ENCODE measurements at places on chromosomes 6 and 20.

- no peak for DNase-seq
- no peaks in the 10 kb centered on the region for H3K36me3 ChIP-seq
- no peak overlapping the region for H3K27ac ChIP-seq
- H3K4me3 ChIP-seq = no peak overlapping the region
Observed at GRCh38 chr6:15036690-15037245, 209.1 kb upstream of the JARID2 start.

DNA sequence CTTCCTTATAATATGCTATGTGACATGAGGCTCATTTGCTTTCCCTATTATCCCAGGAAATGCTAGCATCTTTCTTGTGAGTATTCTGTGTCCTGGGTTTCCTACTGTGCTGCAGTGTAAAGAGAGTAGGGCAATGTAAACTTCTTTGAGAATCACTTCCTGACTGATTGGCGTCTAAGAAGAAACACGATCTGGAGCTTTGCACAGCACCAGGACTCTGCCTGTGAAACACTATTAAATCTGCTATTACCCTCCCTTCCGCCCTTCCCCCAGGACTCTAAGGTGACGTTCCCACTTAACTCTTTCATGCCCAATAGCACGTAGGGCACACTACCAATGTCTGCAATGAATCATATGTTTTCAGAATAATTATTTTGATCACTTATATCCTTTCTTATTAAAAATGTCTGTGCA lies 607.3 kb upstream of the CITED2 start:
- no peak overlapping the region for H3K4me3 ChIP-seq
- H3K27ac ChIP-seq = no peak overlapping the region
- DNase-seq = no peak

DNA sequence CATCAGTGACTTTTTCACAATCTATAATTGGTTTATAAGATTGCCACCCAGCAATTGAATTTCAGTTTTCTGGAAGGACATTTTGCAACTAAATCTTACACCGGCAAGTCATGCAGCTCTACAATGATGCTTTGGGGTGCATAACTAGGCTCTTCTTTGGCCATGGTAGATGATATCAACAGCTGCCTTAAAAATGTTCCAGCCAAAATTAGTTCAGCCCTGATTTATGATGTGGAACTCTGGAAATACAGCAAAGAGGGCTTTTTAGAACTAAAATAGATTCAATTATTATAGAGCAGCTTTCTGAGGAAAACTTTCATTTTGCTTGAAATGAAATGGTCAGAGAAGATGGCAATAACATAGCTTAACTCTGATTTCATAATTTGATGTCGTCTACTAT lies 18.4 kb upstream of the MCM9 start:
- DNase-seq = no peak
- no peak overlapping the region for H3K27ac ChIP-seq
- H3K27me3 ChIP-seq = peaks cover 19% of the 10 kb centered on the region
- peaks cover 4% of the 10 kb centered on the region for H3K4me1 ChIP-seq

DNA sequence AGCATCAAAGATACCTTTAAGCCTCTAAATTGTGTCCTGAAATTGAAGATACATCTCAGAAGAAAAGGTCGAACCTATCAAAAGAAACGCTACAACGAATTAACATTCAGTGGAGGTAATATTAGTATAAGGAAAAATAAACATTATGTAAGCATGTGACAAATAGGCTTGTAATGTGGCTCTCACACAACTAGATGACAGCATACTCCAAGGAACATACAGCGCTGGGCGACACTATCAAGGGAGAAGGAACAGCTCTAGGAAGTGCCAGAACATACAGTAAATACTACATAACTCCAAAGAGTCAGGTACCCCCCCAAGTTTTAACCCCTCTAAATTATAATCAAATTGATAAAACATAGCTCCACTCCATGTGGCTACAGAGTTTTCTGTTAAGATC lies 103.5 kb downstream of the LAMP5 start:
- H3K36me3 ChIP-seq = no peaks in the 10 kb centered on the region
- DNase-seq = no peak
- H3K27ac ChIP-seq = no peak overlapping the region
- H3K4me1 ChIP-seq = no peaks in the 10 kb centered on the region
- H3K27me3 ChIP-seq = no peaks in the 10 kb centered on the region

- peak overlapping the region; percentile 13 for H3K27ac ChIP-seq
- H3K36me3 ChIP-seq = no peaks in the 10 kb centered on the region
- no peak overlapping the region for H3K4me3 ChIP-seq
- peaks cover 33% of the 10 kb centered on the region for H3K4me1 ChIP-seq
- no peak for DNase-seq
- peaks cover 30% of the 10 kb centered on the region for H3K27me3 ChIP-seq
Observed at GRCh38 chr6:87908978-87909811, 138.4 kb upstream of the SPACA1 start.

- peaks cover 27% of the 10 kb centered on the region for H3K36me3 ChIP-seq
- no peak for DNase-seq
- H3K4me3 ChIP-seq = no peak overlapping the region
- H3K27ac ChIP-seq = no peak overlapping the region
Observed at GRCh38 chr6:12152023-12152970, 137.9 kb upstream of the EDN1 start.

GRCh38 chr6:36650848-36651478 lies 27.6 kb upstream of the CDKN1A start:
- no peaks in the 10 kb centered on the region for H3K36me3 ChIP-seq
- no peak for DNase-seq
- no peak overlapping the region for H3K27ac ChIP-seq

DNA sequence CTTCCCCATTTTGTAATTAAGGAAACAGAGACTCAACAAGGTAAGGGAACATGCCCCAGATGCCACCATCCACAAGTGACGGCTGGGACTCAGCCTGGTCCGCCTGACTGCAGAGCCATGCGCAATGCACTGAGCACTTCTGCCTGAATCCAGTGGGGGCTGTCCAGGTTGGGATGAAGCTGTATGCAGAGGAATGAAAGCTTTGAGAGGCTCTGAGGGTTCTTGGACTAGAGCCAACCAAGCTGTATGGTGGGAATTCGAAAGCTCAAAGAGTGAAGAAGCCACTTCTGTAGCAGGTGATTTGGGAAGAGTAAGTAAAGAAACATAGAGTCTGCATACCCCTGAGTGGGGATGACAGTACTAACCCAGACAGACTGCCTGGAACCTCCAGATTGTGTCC lies 127.6 kb upstream of the AKAP12 start:
- no peaks in the 10 kb centered on the region for H3K36me3 ChIP-seq
- H3K27ac ChIP-seq = no peak overlapping the region

- no peaks in the 10 kb centered on the region for H3K4me1 ChIP-seq
- H3K36me3 ChIP-seq = no peaks in the 10 kb centered on the region
- no peak overlapping the region for H3K4me3 ChIP-seq
- no peak overlapping the region for H3K27ac ChIP-seq
- H3K27me3 ChIP-seq = no peaks in the 10 kb centered on the region
- no peak for DNase-seq
Observed at GRCh38 chr6:9623985-9624384, 790.9 kb downstream of the TFAP2A start.

GRCh38 chr20:64247970-64248841 lies 7.3 kb upstream of the PCMTD2 start:
- no peak overlapping the region for H3K4me3 ChIP-seq
- H3K36me3 ChIP-seq = no peaks in the 10 kb centered on the region
- DNase-seq = no peak
- no peaks in the 10 kb centered on the region for H3K4me1 ChIP-seq
- no peak overlapping the region for H3K27ac ChIP-seq

- no peaks in the 10 kb centered on the region for H3K36me3 ChIP-seq
- no peak overlapping the region for H3K4me3 ChIP-seq
- no peak for DNase-seq
- no peak overlapping the region for H3K27ac ChIP-seq
Observed at GRCh38 chr6:87837444-87837843, 135.4 kb upstream of the AKIRIN2 start.

- no peaks in the 10 kb centered on the region for H3K4me1 ChIP-seq
- no peak for DNase-seq
- H3K4me3 ChIP-seq = no peak overlapping the region
- H3K27ac ChIP-seq = no peak overlapping the region
- H3K36me3 ChIP-seq = no peaks in the 10 kb centered on the region
Observed at GRCh38 chr6:163955096-163955495, 540.6 kb downstream of the QKI start.

GRCh38 chr6:70667256-70667710 lies 400 bp upstream of the SMAP1 start:
- peaks cover 9% of the 10 kb centered on the region for H3K36me3 ChIP-seq
- peaks cover 1% of the 10 kb centered on the region for H3K27me3 ChIP-seq
- peak overlapping the region; percentile 92 for H3K27ac ChIP-seq
- peak overlapping the region; percentile 83 for H3K4me3 ChIP-seq
- peaks cover 53% of the 10 kb centered on the region for H3K4me1 ChIP-seq

DNA sequence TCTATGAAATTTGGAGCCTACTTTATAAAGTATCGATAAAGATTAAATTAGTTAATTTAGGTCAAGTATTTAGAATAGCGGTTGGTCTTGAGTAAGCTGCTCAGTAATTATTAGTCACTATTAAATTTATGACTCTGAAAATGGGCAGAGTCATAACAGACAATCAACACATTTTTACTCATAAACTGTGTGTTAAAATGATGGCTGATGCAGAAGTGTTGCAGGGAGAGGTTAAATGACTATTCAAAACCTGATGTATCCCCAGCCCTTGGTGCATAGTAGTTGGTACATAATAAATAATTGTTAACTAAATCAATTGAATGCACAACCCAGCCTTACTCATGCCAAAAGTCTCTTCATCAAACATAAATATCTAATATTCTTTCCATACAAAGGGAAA lies 30.6 kb downstream of the HIVEP2 start:
- H3K4me3 ChIP-seq = no peak overlapping the region
- H3K4me1 ChIP-seq = peaks cover 69% of the 10 kb centered on the region
- no peak for DNase-seq
- no peaks in the 10 kb centered on the region for H3K27me3 ChIP-seq
- no peak overlapping the region for H3K27ac ChIP-seq

DNA sequence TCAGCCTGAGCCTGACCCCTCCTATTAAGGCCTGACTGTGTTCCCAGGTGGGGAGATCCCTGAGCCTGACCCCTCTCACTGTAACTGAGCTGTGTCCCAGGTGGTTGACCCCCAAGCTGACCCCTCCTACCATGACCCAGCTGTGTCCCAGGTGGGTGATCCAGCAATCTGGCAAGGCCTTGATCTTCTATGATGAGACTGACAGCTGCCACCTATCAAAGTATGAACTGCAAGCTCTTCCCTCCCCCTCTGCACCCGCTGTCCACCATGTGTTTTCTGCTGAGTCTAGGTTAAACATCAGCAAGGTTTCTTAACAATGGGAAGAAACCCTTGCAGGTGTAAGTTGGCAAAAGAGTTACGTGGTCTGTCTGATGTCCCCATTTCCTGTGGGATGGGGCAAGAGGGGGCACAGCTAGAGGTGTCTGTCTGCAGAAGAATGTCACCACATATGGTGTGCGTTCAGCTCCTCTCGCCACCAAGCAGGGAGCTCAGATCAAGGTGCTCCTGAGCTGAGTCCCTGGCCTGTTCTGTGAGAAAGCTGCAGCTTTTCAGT lies 5.9 kb downstream of the PXDC1 start:
- H3K27me3 ChIP-seq = peaks cover 35% of the 10 kb centered on the region
- no peak for DNase-seq
- H3K36me3 ChIP-seq = no peaks in the 10 kb centered on the region
- H3K4me1 ChIP-seq = peaks cover 13% of the 10 kb centered on the region

DNA sequence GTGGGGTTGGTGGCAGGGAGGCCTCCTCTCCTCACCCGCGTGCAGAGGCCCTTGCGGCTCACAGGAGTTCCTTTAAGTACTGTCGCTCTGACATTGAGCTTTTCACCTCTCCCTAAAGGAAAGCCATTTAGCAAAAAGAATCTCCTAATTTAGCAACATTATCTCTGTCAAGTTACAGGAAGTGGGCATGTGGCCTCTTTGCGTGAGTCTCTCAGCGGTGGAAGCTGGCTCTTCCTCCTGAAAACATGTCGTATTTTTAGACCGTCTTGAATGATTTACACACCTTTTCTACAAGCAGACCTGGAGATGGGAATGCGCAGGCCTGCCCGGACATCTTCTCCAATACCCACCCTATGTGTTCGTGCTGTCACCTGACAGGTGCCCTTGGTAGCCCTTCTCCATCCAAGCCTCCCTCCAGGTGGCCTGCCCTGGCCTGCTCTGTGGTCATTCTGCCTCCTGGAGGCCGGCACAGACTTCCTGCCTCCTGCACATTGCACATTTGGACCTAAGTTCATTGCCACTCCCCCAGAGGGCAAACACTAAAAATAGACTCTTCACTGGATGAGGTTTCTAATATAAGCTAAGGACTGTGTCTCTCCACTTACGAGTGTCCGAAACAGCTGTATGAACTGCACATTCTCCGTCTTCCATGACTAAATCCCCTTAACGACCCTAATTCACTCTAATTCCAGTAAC lies 18.5 kb upstream of the PHACTR3 start:
- H3K4me3 ChIP-seq = no peak overlapping the region
- H3K27me3 ChIP-seq = no peaks in the 10 kb centered on the region
- no peaks in the 10 kb centered on the region for H3K36me3 ChIP-seq
- no peak overlapping the region for H3K27ac ChIP-seq
- no peaks in the 10 kb centered on the region for H3K4me1 ChIP-seq
- no peak for DNase-seq

DNA sequence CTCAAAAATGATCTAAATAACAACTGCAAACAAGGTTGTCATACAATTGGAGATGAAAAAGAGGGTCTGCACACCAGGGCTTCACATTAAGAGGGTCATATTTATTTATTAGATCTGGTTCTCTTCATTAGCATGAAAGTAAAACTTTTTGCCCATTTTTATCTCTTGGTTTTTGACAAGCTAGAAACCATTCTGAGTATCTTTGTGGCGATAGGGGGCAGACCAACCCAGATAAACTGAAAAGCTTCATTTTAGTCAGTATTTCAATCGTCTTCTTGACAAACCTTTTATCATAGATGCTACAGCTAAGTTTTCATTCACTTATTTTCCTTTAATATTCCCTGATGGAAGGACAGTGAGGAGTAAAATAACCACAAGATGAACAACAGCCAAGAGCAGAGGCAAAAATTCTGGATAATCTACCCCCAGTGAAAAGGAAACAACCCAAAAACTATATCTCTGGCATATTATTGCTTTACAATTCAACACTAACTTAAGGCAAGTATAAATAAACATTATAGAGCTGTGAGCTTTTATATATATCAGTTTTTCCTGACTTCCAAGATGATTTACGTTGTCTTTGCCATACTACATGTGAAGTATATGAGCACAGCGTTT lies 45.2 kb downstream of the THEMIS start:
- peak overlapping the region; percentile 14 for H3K27ac ChIP-seq
- H3K36me3 ChIP-seq = peaks cover 31% of the 10 kb centered on the region
- H3K4me1 ChIP-seq = peaks cover 48% of the 10 kb centered on the region
- no peak overlapping the region for H3K4me3 ChIP-seq

- no peak overlapping the region for H3K27ac ChIP-seq
- DNase-seq = no peak
- H3K27me3 ChIP-seq = peaks cover 1% of the 10 kb centered on the region
- no peaks in the 10 kb centered on the region for H3K36me3 ChIP-seq
- H3K4me3 ChIP-seq = no peak overlapping the region
Observed at GRCh38 chr6:131000544-131000943, 62.5 kb downstream of the EPB41L2 start.

DNA sequence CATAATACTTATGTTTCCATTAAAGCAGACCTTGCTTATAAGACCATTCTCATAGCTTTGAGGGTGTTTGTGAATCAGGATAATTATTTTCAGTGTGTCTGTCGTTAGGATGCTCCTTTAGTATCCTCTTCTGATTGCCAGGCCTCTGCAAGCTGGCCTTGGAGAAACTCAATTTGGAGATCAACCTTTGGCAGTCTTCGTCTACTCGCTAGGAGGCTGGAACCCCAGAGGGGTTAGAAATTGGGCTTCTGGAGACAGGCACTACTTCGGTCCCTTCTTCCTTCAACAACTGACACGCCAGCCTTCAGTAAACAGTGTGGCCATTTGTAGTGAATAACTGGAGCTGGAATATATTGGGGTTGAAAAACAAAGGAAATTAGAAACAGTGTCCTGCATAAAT lies 100.8 kb upstream of the CITED2 start:
- no peak overlapping the region for H3K27ac ChIP-seq
- no peaks in the 10 kb centered on the region for H3K36me3 ChIP-seq
- DNase-seq = no peak
